Effector memory CD8-positive, alpha-beta T cell (primary cell): ENCODE measurements at places on chromosomes 3 and 15.

GRCh38 chr15:96020797-96021196 lies 309.7 kb upstream of the NR2F2 start:
- DNase-seq = no peak

GRCh38 chr3:113626503-113627371 lies 69.7 kb downstream of the USF3 start:
- DNase-seq = no peak

DNA sequence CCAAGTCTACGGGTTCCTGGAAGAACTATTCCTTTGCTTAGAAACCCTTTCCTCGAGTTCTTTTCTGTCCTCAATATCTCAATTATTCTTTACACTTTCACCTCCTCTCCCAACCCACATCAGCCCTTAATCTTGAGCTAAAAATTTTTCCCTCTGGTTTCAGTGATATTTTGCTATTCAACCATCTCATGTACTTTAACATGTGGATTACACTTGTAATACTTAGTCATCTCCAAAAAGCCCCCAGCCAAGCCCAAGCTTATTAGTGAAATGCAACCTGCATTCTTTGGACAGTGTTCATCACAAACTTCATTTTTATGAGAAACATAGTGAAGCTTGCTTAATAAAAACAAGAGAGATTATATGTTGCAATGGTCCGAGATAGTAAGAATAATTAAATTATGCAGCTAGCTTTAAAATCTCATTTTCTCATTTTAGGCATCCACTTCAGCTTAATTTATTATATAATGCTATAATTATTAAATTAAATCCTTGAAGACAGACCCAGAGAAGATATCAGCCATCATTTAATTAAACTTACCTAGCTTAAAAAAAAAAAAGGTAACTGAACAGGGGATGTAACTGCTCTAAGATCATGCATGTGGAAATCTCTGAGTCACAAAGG lies 534.5 kb upstream of the TBL1XR1 start:
- no peak for DNase-seq

DNA sequence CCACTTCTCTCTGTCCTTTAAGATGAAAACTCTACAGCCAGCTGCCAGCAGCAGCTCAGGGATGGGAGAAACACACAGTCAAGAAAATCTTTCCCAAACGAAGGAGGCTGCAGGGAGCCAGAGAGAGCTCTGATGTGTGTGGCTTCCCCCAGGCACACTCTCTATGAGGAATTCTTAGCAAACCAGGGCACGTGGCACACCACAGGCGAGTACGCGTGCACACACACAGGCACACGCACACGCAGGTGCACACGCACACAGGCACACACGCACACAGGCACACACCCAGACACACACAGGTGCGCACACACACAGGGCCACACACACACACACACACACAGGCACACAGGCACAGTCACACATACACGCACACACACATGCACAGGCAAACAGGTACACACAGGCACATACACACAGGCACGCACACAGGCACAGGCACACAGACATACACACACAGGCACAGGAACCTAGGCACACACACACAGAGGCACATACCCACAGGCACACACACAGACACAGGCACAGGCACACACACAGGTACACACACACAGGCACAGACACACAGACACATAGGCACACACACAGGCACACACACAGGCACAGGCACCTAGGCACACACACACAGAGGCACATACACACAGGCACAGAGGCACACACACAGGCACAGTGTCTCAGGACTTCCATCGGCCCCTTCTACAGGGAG lies 91.5 kb upstream of the ATP2B2 start:
- DNase-seq = no peak

DNA sequence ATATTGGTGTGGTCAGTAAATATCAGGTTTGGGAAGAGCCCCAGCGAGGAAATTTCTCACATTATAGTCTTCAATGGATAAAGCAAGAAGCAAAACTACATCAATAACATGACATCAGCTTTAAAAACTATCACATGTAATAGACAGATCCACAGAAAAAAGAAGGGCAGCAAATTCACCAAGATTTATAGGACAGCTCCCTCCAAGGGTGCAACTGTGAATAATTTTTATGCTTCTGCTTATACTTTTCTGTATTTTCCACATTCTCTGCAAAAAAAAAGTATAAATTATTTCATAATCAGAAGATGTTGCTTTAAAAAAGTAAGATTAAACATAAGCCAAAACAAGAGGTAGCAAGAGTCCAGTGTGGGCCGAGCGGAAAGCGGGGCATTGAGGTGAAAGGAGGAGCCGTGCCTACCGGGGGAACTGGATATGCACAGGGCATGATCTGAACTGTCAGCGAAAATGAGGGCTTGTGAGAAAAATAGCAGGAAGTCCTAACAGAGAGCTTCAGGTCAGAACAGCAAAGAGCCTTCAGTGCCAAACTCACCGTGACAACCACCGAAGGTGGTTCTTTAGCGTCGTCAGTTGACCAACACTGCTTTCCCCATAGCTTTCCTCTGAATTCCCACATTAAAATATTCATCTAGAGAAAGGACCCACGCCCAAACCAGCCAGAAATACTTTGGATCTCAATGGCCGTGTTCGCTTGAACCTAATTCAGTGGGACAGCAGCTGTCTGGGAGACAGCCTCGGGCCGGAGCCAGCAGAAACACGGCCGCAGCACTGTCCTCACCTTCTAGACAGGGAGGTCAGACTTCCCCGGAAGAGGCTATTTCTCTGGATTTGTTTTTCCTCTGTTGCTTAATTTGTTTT lies 59.8 kb downstream of the FAM174B start:
- no peak for DNase-seq

GRCh38 chr3:31157893-31158620 lies 263.6 kb upstream of the GADL1 start:
- DNase-seq = no peak

DNA sequence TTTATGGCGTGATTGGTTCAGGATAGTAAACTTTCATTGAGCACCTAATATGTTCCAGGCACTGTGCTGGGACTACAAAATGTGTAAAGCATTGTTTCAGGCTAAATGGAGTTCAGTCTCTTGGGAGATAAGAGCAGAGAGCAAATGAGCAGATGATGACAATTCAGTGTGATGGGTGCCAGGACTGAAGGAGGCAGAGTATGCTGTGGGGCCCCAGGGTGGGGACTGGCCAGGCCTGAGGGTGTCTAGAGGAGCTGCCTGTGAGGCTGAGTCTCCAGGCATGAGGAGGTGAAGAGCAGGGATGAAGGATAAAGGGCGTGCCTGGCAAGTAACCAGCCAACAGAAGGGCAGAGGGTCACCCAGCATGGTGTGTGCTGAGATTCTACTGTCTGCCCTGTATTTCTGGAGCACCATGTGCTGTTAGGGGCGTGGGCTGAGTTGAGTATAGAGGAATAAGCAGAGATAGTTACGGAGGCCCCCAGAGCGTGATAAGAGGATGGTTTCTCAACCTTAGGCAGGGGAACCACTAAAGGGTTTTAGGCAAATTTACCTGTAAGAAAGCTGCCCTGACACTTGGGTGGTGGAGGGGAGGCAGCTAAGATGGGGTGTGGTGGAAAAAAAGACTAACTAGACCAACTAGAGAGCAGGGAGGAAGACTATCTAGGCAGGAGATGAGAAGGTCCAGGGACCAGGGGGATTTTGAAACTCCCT lies 38.5 kb downstream of the EPHB1 start:
- no peak for DNase-seq

DNA sequence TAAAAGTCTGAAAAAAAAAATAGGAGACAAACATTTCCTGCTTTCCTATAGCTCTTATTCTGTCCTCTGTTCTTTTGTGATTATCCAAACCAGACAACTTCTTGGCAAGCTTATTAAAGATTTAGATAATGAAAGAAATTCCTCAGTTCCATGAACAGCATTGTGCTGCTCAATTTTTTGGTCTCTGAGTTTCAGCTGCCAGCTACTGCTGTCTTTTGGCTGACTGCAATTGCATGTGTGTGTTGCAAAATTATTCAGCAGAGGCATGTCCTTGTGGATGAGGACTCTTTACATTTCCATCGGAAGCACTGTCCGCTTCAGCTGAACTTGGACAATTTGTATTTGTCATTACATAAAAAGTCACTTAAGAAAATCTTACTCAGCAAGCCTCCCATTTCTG lies 397.3 kb upstream of the RASGRP1 start:
- DNase-seq = no peak

GRCh38 chr15:101613130-101614000 lies 38.8 kb downstream of the TM2D3 start:
- DNase-seq = no peak

DNA sequence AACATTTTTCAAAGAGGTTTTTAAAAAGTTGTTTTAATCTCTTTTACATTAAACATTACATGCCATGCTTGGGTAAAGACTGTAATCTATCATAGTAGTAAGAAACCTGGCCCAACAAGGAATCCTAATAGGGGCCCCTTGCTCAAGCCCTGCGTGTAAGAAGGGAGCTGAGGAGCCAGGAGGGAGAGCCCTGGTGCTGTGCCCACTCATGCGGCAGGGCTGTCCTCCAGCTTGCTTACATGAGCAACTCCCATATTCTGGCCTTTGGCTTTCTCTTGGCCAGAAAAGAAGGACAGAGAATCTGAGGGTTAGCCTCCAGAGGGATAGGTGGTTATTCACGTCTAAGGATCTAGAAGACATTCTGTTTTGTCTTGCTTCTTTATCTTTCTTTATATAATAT lies 49.8 kb downstream of the KBTBD12 start:
- DNase-seq = no peak

GRCh38 chr3:13491206-13491974 lies 11.3 kb downstream of the HDAC11 start:
- no peak for DNase-seq

- peak; percentile 55 for DNase-seq
Observed at GRCh38 chr3:10198761-10199649, 34.3 kb downstream of the IRAK2 start.

DNA sequence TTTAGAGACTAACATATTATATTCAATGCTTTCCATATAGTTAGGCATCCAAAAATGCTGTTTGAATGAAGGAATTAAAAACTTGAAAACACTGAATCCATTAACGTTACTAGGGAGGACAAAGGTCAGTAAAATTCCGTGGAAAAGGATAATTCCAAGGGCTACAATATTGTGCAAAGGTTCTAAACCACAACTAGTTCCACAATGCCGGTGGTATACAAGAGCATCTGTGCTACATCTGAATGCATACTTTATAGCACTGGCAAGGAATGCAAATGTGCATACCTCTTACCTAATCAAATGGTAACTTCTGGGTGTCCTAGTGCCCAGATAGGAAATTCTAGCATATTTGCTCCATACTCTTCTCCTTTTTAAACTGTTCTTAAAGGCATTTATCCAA lies 2.2 kb downstream of the ICE2 start:
- DNase-seq = no peak

GRCh38 chr3:131550562-131551465 lies 48.0 kb upstream of the MRPL3 start:
- DNase-seq = no peak

DNA sequence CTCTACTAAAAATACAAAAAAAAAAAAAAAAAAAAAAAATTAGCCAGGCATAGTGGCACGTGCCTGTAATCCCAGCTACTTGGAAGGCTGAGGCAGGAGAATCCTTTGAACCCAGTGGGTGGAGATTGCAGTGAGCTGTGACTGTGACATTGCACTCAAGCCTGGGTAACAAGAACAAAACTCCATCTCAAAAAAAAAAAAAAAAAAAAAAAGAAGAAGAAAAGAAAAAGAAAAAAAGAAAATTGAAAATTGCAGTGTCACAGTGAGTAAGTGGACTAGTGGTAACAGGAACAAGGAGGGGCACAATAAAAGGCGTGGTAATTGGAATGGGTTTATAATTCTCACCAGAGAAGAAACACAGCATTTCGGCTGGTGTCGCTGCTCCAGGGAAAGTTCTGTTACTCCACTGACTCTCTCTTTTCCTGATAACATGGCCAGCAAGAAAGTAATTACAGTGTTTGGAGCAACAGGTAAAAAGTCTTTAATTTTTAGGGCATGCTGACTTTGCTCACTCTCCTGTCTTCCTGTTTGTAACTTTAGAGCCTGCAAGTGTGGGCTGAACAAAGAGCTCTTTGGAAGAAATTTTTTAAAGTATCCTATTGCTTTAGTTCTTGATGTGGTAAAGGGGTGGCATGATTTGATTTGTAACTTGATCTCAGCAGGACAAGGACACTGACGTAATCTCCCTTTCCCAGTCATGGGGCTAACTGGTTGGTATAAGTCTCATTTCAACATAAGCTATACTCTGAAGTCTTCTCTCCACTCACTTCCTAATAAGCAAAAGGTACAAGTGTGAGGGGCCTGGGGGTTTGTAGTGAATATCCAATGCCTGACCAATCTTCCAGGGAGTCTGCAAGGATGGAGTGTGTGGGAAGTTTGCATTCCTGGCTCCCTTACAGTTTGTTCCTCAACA lies 22.1 kb upstream of the TRA2B start:
- no peak for DNase-seq

DNA sequence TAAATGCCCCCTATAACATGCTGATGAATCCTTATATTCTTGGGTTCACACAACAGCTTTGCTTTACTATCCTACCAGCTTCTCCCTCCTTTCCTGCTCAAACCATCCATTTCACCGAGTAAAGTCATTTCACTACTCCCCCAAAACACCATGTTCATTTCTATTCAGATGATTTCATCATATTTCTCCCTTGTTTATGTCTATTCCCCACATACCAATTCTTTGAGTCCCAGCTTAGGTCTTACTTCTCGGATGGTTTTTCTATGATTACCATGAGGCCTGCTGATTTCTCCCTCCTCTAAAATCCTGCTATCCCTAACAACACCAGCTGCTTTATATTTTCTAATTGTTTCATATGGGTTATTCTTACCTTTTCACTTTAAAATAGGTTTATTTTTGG lies 231.4 kb downstream of the TIGIT start:
- DNase-seq = no peak

DNA sequence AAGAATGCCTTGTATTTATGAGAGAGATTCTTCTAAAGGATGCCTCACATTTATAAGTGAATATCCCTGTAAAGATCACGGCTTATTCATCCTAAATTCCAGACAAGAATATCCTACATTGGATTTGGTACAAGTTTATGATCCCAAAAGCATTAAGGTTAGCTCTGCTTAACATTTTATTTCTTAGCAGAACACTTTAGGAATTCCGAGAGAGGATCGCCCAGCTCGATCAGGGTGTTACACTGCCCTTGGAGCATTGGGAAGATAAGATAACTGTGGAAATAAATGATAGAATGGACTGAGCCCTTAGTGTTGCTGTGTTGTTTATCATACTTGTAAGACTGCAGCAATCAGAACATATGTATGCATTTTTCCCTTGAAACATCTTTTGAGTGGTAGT lies 223.0 kb upstream of the CDIN1 start:
- DNase-seq = no peak
